ENCODE measurements at places on chromosomes 6 and 20.

DNA sequence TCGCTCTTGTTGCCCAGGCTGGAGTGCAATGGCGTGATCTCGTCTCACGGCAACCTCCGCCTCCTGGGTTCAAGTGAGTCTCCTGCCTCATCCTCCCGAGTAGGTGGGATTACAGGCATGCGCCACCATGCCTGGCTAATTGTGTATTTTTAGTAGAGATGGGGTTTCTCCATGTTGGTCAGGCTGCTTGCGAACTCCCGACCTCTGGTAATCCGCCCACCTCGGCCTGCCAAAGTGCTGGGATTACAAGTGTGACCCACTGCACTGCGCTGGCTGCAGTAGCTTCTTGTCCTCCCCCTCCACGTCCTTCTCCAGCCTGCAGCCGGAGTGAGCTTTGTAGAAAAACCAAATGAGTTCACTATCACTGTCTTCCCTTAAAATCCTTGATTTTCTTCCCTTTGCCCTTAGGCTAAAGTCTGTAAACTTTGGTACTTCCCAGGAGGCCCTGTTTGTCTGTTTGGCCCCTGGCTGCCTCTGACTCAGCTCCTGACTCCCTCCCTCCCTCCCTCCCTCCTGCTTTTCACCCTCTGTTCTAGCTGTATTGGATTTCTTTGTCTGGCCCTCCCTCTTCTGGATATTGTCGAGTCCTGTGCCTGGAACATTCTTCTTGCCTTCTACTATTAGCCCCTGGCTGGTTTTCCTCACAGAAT is 12.9 kb downstream of the PARD6B start:
- DNase-seq = no peak

GRCh38 chr20:31661625-31662371 is 24.1 kb downstream of the COX4I2 start:
- peak; percentile 68 for DNase-seq

- peak; percentile 75 for DNase-seq
These were observed at the start of gene CST7 for GRCh38 chr20:24948939-24949679. CST7 (plus strand) TSS chr20:24949269; CDS start chr20:24949506, 237 bp downstream.

- DNase-seq = no peak
These were observed 27.6 kb upstream of the CDKN1A start for GRCh38 chr6:36650848-36651478.

- no peak for DNase-seq
These were observed 63.3 kb downstream of the MYLK4 start for GRCh38 chr6:2687456-2687855.

- DNase-seq = no peak
These were observed 122.2 kb downstream of the UNC5CL start for GRCh38 chr6:40916845-40917244.

DNA sequence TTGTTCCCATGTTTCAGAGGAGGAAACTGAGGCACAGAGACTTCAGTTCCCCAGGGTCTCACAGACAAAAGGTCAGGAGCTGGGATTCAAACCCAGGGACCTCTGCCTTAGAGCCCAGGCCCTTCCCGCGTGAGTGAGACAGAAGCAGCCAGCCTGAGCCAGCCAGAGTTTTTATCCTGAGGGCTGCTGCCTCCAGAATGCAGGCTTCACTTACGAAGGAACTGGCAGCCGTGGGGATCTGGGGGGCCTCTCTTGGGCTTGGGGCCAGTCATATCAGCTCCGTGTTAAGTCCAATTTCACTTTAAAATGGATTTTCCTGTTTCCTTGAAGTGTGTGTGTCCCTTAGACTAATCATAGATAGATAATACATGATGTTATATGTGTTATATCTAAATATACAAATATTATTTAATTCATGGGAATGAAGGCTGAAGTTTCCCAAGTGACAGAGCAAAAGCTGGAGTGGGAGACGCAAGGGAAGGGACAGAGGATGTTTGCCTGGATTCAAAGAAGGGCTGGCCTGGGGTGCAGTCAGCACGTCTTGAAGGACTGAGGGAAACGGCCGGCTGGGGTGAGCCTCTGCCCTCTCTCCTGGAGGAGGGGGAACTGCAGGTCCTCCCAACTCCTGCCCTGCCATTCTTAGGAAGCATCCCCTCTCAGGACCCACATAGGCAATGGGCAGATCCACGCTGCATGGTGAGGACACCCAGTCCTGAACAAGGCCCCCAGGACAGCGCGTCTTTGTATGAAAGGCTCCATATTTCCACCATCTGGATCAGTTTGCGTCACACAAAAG is 320.1 kb downstream of the CDH4 start:
- DNase-seq = no peak

- DNase-seq = peak; percentile 21
These were observed 24.2 kb downstream of the POFUT1 start for GRCh38 chr20:32231847-32232246.

GRCh38 chr6:47075741-47076421 is 33.7 kb upstream of the ADGRF1 start:
- no peak for DNase-seq

DNA sequence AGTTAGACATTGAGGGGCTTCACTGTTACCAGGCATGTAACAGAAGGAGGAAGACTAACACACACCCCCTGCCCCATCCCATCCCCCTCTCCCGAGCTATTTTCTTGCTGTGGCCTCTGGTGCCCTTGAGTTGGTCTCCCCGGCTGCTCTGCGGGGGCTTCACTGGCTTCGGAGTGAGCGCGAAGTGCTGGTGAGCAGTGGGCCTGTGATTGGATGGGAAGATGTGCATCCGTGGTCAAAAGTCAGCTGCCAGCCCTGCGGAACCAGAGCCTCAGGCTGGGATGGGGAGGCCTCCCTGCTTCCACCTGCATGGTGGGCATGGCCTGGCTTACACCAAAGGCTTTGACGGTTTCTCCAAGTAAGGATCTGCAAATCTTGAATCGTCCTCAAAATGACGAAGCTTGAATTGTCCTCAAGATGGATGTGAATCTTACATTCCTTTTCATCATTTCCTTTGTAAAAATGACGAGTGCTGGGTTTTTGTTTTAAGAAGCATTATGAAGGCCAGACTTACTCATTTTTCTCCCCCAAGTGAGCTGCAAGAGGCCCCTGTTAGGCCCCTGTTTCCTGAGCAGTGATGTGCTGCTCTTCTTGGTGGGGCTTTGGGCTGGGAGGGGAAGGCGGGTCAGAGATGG is 23.7 kb downstream of the SPATA2 start:
- no peak for DNase-seq

- no peak for DNase-seq
These were observed 43.4 kb upstream of the CDYL start for GRCh38 chr6:4732691-4733315.

GRCh38 chr20:38812709-38813573 is 7.4 kb downstream of the PPP1R16B start:
- no peak for DNase-seq

- no peak for DNase-seq
These were observed 92.9 kb downstream of the FOXC1 start for GRCh38 chr6:1702580-1703051.

GRCh38 chr6:112287577-112288225 is 33.3 kb upstream of the LAMA4 start:
- DNase-seq = no peak

GRCh38 chr6:92587525-92587924 is 831.8 kb downstream of the EPHA7 start:
- DNase-seq = no peak

DNA sequence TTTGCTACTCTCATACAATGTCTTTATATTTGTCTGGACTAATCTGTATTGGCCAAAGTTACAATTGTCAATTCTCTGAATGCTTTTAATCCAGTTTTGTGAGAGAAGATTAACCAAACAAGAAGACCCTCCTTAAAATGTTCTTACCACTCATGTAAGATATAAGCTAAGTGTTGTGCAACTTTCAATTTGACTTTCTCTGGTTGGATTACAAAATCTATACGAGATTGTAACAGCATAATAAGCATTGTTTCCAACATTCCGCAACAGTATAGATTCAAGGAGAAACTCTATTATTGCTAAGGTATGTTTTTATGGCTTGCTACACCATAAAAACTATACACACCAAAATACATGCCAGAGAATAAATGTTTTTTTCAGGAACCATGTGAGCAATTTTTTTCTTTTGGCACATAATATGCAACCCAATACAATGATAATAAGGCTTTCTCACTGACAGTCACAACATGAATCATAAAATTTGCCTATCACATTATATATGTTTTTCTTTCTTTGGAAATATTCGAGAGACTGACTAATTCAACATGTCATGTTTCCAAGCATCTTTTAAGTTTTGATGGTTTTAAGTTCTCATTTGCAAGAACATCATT is 12.2 kb upstream of the TRPC4AP start:
- no peak for DNase-seq

GRCh38 chr6:40585651-40586269 is 1.4 kb downstream of the LRFN2 start:
- DNase-seq = no peak

DNA sequence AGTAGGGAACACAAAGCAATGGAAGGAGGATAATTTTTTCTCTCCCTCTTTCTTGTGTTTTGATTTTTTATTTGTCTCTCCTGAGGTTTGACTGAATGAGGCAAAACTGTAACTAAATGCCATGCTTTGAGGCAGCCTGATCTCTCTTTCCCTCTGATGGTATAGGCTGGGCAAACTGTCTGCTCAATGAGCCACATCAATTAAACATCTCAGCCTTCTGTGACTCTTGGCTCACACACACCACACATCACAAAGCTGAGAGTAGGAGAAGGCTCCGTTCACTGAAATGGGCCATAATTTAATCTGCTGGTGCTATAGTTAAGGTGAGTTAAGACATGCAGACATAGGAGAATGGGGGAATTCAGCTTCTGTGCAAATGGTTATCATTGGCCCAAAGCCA is 28.1 kb upstream of the SCGN start:
- DNase-seq = no peak

DNA sequence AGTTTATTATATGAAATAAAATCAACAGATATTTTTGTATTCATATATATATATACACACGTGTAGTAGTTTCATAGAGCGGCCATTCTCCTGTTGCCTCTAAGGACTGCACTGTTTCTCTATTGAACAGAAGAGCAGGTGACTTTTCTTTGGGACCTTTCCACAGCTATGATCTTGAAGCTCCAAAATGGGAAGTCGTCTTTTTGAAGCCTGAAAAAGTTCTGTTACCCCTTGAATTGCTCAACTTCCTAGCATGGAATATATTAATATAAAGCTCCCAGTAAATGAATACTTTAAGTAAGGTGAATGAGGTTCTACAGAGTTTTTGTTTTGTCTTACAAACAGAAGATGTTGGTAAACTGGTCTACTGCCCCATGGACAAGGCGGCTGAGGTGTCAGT is 42.2 kb upstream of the ADTRP start:
- no peak for DNase-seq

DNA sequence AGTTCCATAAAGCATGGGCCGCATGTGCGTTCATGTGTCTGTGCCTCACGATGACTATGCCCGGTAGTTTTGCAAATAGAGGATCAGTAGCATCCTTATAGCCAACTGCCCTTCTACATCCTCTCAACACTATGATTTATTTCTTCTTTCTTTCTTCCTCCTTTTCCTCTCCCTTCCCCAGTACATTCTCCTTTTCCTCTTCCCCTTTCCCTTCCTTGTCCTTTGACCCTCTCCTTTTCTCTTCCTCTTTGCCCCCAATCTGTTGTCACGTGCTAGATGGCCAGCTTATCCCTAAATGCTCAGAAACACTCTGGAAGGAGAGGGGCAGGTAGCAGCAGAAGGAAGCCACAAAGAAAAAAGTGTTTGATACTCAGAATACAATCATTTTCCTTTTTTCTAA is 20.2 kb upstream of the ADGRF1 start:
- no peak for DNase-seq

GRCh38 chr6:12637960-12638641 is 78.5 kb upstream of the PHACTR1 start:
- peak; percentile 6 for DNase-seq

GRCh38 chr6:145544041-145544440 is 191.3 kb downstream of the EPM2A start:
- DNase-seq = no peak

GRCh38 chr6:32970413-32971241 is 2.2 kb downstream of the BRD2 start:
- DNase-seq = peak; percentile 87

GRCh38 chr20:49768204-49769047 is 44.2 kb upstream of the SLC9A8 start:
- no peak for DNase-seq

- no peak for DNase-seq
These were observed 91.3 kb downstream of the ADGRB3 start for GRCh38 chr6:68726337-68726736.

GRCh38 chr6:44036699-44037101 is 90.6 kb downstream of the MRPL14 start:
- DNase-seq = no peak

- no peak for DNase-seq
These were observed 421.1 kb downstream of the QKI start for GRCh38 chr6:163835439-163836171.

GRCh38 chr6:145963216-145964068 is 716 bp downstream of the SHPRH start:
- peak; percentile 18 for DNase-seq

- DNase-seq = no peak
These were observed 164.0 kb downstream of the TBC1D7 start for GRCh38 chr6:13164291-13164690.

- DNase-seq = no peak
These were observed 212.3 kb upstream of the CDYL start for GRCh38 chr6:4563877-4564276.

DNA sequence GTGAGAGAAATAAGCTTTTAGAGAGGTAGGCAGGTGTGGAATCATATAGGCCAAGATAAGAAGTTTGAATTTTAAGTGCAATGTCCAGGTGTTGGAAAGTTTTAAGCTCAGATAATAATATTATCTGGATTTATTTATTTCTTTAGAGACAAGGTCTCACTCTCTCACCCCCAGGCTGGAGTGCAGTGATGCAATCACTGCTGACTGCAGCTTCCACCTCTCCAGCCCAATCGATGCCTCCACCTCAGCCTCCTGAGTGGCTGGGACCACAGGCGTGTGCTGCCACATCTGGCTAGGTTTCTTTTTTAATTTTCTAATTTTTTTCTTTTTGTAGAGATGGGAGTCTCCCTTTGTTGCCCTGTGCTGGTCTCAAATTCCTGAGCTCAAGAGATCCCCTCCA is 5.5 kb upstream of the MAS1L start:
- DNase-seq = no peak

- DNase-seq = no peak
These were observed 563.5 kb upstream of the AGPAT4 start for GRCh38 chr6:161837449-161837735.

GRCh38 chr6:46933751-46934150 is 12.0 kb upstream of the ADGRF5 start:
- no peak for DNase-seq

DNA sequence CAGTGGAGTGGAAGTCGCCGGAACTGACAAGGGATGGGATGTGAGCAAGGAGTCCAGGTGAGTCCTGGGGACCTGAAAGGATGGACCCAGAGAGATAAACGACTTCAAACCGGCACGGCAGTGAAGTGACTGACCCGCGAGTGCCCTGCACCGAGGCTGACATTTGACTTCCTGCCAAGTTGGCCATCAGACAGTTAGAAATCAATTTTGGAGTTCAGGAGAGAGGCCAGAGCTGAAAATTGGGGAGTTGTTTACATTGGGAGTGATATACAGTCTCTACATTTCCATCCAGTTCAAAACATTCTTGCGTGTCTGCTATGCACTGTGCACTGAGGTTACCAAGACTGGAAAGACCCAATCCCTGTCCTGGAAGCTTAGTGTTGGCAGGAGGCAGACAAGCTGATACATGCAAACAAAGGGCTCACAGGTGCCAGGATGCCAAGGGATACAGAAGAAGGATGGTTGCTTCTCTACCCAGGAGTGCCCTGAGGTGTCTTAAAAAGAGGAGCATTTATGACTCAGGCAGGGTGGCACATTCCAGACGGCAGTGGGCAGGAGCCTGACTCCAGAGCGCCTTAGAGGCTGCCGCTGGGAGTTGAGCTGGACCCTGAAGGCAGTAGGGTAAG is 186.6 kb downstream of the MTHFD1L start:
- no peak for DNase-seq

- no peak for DNase-seq
These were observed 64.3 kb downstream of the BCAS4 start for GRCh38 chr20:50859161-50859560.

All from activated CD4-positive, alpha-beta T cell treated with anti-CD3 and anti-CD28 coated beads, Interleukin-2, amount 50 U/mL, for 24 hours (primary cell).